ENCODE measurements at places on chromosomes 1 and 21.

DNA sequence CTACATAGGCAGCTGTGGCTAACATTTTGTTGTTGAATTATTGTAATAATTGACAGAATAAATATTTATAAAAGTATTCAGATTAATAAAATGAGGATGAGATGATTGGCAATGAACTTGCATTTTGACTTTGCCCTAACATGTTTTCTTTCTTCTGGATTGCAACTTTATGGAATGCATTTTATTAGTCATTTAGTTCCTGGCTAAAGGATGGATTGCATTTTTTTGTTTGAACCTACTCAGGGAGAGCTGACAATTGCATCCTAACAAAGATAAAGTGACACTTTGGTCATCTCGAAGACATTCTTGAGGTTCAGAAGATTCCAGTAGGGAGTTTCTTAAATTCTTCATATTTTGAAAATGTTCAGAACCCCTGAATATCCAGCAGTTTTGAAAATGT is 37.5 kb downstream of the PGM1 start:
- DNase-seq: no peak

DNA sequence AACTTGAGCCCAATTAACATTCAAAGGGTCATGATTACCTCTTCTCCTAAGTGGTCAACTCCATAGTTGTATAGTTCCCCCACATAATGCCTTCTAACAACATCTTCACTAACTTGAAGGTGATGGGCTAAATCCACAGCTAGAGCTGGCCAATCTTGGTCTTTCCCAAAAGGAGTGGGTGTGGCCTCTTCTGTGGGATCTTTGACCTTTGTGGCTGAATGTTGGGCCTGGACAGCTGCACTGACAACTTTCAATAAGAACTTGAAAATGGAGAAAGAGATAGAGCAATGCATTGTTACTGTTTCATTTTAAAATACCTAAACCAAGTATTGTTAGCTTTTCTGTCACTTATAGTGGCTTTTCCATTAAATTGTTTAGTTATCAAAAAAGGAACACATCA is 59.2 kb downstream of the IARS2 start:
- no peak for DNase-seq

GRCh38 chr1:162412002-162412401 is at the start of gene SH2D1B:
TSS of gene SH2D1B (minus strand) at chr1:162412136. CDS start at chr1:162412016, 120 bp downstream.
- DNase-seq: no peak

GRCh38 chr1:111600886-111601386 is 18.7 kb upstream of the RAP1A start:
- DNase-seq: no peak

- DNase-seq: no peak
Observed at GRCh38 chr1:5505944-5506343, 486.3 kb downstream of the NPHP4 start.

- DNase-seq: no peak
Observed at GRCh38 chr1:211487082-211487481, 4.9 kb downstream of the RD3 start.

GRCh38 chr1:160189649-160190625 is at the start of gene CASQ1:
TSS of gene CASQ1 (plus strand) at chr1:160190575. CDS start at chr1:160190752, 177 bp downstream.
- no peak for DNase-seq

GRCh38 chr1:167457936-167458584 is 60.3 kb downstream of the CD247 start:
- no peak for DNase-seq

GRCh38 chr1:107183011-107183410 is 42.2 kb downstream of the NTNG1 start:
- no peak for DNase-seq

DNA sequence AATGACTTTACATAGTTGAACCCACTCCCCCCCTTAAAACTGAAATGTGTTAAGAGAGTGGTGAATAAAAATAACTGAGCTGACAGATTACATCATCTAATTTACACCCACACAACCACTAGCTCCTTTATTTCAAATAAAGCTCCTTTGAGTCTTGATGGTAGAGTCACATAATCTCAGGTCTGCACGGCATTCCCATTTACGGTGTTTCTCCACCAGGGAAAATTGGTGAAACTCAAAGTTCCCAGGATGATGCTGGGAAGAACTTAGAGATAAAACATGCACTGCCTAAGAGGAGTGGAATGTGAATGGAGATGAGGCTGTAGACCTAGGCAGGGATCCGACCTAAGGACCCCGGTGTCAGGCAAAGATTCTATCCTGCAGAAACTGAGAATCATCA is 727.8 kb upstream of the ADAMTS5 start:
- DNase-seq: no peak

- no peak for DNase-seq
Observed at GRCh38 chr1:1309251-1310108, 1.1 kb downstream of the PUSL1 start.

DNA sequence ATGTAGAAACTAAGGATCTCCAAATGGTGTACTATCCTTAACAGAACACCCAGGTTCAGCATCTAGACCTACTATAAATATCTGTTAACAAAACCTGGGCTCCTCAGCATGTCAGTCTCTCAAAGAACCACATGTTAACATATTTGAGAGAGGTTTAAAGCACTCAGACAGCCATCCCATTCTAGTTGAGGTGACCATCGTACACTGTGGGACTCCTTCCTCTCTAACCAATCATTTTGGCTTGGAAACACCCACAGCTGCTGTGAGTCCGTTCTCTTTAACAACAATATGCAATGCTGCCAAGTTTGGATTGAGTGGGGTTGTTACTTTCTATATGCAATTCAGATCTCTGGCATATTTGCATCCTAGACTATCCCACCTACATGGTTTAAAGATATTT is 105.8 kb downstream of the MRPL39 start:
- DNase-seq: no peak

DNA sequence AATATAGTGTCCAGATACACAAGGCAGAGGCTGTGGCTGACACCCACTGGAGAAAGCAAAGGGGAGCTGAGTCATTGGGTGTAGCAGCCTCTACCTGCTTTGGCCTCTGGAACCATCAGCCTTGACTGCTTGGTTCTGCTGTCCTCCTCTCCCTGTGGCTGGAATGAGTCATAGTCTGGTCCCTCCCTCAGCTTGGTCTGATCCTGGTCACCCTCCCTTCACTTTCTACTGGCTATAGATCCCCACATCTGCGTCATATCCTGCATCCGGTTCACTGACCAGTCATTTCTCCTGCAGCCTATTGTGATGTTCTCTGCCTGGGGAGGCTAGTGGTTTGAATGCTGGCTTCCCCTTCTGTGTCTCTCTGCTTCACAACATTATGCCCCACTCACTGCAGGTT is 372.8 kb upstream of the DAB1 start:
- no peak for DNase-seq

GRCh38 chr1:113912594-113913311 is 7.6 kb downstream of the DCLRE1B start:
- no peak for DNase-seq

DNA sequence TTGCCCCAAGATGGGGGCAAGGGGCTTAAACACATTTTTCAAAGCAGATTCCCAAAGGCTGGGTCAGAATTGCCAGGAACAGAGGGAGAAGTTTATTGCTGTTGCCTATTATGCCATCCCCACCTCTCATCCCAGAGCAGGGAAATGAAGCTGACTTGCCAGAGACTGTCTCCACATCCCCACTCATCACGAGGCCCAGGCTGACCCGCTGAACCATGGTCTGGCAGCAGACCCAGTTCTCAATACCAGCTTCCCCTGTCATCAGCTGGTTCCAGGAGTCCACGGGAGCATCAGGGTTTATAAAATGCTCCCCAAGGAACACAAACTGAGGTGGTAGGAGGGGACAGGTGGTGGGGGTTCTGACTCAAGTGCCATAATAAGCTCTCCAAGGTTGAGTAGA is 605.9 kb downstream of the NPHP4 start:
- no peak for DNase-seq

- DNase-seq: no peak
Observed at GRCh38 chr1:9294910-9295636, 2.4 kb downstream of the SPSB1 start.

GRCh38 chr1:192512426-192513162 is 63.0 kb upstream of the RGS1 start:
- no peak for DNase-seq

DNA sequence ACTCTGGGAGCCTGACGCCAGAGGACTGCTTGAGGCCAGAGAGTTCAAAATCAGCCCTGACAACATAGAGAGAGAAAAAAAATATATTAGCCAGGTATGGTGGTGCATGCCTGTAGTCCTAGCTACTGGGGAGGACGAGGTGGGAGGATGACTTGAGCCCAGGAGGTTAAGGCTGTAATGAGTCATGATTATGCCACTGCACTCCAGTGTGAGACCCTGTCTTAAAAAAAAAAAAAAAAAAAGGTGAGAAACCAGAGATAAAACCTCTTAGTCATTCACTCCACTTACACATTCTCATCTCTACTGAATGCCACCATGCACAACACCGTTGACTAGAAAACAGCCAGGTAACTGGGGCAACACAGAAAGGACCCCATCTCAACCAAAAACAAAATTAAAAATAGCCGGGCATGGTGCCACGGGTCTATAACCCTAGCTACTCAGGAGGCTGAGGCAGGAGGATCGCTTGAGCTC is 178.1 kb downstream of the SLC45A1 start:
- DNase-seq: no peak

DNA sequence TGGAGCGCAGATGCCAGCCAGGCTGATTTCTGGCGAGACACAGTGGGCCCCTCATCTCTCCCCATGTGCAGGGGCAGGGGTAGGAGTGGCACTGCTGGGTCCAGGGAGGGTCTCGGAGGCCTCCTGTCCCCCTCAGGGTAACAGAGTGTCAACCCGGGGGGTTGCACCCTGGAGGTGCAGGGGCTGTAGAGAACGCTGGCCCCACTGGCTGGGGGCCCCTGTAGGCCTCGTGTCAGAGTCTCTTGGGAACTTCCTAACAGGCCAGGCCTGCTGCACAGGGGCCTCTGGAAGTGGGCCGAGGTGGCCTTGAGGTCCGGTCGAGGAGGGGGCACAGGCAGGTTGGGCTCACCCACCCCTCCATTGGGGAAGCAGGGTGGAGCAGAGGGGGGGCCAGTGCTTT is 38.9 kb upstream of the AJAP1 start:
- no peak for DNase-seq
